Suprapubic skin (tissue), 4 donors: ENCODE measurements at places on chromosomes 7 and 10.
A peak's percentile ranks its signal among the peaks of the same experiment; 100 is the strongest.

DNA sequence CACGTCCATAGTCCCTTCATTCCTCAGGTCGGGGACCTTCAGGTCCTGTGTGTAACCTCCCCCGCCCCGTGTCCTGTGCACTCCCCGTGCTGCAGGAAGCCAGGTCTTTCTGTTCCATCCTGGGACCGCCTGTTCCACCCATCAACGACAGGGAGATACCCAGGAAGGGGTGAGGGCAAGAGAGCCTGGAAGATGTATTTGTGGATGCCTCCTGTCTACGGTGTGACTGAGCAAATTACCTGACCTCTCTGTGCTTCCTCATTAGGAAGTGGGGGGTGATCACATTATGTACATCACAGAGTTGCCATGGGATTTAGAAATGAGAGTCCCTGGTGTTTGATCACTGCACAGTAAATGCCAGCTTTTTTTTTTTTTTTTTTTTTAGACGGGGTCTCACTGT lies 46.3 kb downstream of the GRID2IP start:
- DNase-seq = no peak

DNA sequence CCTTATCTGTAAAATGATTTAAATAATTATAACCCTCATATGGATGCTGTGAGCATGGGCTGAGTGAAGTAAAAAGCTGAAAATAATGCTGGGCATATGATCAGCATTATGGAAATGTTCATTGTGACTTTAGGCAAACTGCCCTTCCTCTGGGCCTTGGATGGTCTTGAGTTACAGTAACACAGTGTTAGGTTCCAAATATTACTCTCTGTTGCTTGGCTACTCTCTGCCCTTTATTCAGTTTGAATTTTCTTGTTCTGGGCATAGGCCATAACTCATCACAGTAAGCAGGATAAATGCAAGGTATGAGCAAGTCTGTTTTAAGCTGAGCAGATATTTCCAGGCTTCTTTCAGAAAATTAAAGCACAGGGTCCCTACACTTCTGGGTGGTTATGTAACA lies 868.0 kb downstream of the KCNMA1 start:
- DNase-seq = no peak

DNA sequence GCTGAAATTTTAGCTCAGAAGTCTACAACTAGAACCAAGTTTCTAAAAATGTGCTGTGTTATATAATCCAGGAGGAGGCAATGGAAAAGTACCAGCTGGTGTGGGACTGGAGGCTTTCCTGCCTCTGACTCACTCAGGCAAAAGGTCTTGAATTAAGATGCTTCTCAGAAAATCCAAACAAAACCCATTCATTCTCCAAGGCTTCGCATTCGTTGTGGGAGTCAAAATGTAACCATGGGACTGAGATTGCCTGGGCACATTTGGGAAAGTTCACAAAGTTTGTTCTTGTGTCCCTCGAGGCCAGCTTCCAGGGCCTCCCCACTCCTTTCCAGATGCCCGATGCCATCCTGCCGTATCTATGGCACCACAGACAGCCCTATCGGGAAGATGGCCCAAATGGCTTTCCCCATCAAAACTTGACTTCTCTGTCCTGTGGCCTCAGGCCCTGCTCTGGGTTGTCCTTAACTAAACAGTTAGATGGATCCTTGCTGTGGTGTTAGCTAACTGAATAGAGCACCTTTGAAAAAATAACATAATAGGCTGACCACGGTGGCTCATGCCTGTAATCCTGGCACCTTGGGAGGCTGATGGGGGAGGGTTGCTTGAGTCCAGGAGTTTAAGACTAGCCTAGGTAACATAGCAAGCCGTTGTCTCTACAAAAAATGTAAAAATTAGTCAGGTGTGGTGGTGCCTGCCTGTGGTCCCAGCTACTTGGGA lies 180.5 kb downstream of the PFKFB3 start:
- DNase-seq = no peak

- no peak for DNase-seq
Measured at GRCh38 chr7:44265728-44266127, 59.7 kb downstream of the CAMK2B start.

DNA sequence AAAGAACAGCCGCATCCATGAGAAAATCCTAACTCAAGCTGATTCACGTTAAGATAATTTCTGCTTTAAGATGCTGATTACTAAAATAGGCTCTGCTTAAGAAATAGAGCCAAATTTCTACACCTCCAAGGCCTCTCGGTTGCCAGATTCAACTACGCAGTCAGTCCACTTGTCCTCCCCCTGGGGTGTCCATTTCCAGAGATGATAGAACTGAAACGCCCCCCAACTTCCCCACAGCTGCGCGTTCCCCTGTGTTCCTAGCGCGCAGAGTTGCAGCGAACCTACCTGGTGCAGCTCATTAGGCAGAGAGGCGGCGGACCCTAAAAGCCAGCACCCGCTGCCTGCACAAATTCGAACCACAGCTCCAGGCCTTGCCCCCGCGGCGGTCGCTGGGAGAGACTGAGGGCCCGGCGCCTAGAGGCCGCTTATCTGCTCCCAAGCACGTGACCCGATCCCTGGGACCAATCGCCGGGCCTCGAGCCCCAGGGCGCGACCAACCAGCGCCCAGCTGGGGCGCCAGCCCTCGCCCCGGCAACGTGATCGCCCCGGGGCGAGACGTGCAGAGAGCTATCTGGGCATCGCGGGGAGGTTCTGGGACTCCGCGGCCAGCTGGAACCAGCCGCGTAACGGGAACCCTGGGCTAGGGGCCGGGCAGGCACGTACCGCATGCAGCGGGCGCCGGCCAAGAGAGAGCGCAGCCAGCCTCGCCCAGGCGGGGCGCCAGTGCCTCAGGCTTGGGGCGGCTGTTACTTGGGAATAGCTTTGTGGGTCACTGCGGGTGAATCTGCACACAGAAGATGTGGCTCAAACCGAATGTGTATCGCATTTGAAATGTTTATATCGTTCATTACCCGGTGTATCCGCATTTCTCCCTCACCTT lies at the start of gene PPP1R3C:
PPP1R3C (minus strand) TSS at position 401 of the 880 bp plus-strand sequence; CDS start at position 299, 102 bp downstream.
- peak; percentile 91 for DNase-seq

DNA sequence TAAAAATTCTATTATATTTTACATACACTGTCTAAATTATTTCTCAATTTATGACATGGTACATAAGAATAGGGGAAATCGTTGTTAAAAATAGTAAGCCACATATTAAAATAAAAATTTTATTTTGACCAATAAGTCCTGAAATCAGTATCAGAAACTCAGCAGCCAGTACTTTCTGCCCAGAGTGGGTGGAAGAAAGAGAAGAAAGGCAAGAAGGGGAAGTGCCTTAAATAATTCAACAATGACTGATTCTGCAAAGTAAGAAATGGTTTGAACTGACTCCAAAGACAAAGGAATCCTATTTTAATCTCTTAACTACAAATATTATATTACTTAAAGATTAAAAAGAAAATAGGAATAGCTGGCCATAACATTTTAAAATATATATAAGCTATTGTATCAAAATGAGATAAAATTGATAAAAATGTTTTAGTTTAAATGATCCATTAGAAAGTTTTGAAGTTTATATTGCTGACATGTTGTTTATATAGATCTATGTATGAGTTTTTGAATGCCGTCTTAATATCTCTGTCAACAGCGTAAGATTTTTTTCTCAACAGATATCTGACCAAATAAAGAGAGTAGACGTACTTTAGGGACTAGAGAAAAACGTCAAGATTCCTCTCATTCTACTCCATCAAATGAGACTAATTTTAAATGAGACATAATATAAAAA lies 30.2 kb upstream of the NRCAM start:
- no peak for DNase-seq

DNA sequence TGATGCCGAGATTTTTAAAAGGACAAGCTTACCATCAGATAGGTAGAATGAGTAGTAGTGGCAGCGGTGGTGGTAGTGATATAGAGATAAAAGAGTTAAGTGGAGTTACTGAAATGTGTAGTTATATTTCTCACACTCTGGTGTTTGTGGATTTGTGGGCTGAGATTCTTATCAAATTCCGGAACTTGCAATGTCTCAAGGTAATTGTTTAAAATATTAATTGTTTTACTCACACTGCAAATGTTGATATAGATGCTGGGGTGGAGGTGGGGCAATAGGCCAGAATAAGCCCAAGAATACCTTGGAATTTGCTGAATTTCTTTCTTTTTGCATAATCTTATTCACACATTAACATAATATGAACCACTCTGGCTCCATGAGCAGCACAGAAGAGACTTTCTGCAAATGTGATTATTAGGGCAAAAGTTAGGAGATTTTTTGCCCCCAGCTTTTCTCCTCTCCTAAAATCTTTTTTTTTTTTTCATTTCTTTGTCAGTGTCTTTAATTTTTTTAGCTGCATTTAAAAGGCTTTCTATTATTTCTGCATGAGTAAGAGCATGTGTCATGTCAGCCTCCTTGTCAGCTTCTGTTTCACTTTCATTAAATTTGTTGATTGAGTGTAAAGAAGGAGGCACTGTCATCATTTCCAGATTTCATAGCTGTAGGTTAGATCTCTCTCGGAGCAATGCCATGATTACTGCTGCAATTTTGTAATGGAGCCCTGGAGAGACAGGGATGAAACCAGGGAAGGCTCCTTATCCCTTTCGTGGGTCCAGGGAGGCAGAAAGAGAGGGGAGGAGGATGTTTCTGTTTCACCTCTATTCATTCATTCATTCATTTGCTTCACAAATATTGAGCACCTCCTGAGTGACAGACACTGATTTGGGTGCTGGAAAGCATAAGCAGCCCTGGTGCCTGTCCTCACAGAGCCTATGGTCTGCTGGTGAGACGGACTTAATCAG lies 13.1 kb upstream of the SGMS1 start:
- no peak for DNase-seq

- no peak for DNase-seq
Measured at GRCh38 chr10:51744235-51745000, 45.0 kb upstream of the CSTF2T start.

GRCh38 chr7:115889669-115889984 lies 140.9 kb downstream of the TFEC start:
- no peak for DNase-seq

- no peak for DNase-seq
Measured at GRCh38 chr7:110448918-110449317, 642.0 kb upstream of the LRRN3 start.

GRCh38 chr10:76631884-76632766 lies 1005.5 kb downstream of the KCNMA1 start:
- no peak for DNase-seq

DNA sequence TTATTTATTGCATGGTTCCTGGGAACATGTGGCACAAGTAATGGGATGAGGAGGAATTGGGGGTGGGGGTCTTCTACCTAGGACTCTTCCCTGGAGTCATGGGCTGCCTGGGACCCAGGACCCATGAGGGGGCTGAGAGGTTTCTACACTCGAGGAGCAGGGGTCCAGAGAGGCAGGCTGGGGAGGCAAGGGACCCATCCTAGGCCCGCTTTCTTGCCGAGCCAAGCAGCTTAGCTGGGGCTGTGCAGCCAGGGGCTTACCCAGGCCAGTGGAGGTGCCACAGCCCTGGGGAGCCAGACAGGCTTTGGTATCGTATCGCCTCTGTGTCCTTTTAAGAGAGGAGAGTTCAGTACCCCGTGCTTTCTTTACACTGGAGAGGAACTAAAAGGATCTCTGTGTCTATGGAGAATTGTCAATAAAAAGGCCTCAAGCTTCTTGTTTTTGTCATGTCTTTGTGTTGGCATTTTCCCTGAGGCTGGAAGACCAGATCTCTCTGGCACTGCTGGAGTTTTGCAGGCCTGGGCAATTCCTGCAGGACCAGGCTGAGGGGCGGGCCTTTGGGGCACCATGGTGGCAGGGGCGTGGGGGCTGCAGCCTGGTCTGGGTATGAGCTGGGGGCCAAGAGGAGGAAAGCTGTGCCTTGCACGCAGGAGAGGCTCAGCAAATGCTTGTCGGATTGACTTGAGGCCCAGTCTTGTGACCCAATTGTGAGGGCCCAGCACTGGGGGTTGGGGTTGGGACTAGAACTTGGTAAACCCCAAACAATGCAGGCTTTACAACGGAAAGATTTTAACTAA lies 11.1 kb downstream of the SFRP5 start:
- no peak for DNase-seq

DNA sequence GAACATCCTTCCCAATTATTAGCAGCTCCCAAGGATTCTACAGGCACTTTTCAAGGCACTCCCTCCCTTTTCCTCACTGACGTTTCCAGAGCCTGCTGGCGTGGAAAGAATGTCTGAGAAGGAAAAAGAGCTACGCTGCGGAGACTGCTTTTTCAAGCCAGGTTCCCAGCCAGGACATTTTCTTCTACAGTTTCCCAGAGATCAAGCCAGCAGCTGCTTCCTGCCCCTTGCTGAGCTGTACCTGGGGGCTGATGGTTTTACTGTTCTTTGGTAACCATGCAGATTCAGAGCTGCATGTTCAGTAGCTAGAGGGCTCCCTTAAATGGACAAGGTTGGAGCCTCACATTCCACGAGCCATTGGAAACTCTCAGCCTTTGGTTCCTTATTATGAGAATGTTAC lies 133.4 kb downstream of the EVX1 start:
- no peak for DNase-seq

DNA sequence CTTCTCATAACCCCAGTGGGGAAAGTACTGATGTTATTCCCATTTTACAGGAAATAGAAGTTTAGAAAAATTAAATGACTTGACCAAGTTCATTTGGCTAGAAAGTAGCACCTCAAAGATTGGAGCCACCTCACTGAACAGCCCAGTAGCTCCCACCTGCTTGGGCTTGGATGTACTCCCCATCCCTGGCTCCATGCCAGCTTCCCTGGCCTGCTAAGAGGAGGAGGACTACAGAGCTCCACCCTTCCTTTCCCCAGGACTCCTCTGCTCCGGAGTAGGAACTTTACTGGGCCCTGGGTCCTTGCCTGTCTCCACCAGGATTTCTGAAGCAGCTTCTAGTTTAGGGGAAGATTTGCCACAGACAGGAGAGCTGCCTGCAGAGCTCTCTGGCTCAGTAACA lies 3.1 kb downstream of the HPS6 start:
- no peak for DNase-seq

GRCh38 chr10:77960829-77961329 lies 34.3 kb upstream of the DLG5 start:
- DNase-seq = no peak

GRCh38 chr7:46360811-46361210 lies 439.7 kb upstream of the IGFBP3 start:
- DNase-seq = no peak

GRCh38 chr7:141884539-141885225 lies 31.5 kb upstream of the OR9A4 start:
- no peak for DNase-seq

DNA sequence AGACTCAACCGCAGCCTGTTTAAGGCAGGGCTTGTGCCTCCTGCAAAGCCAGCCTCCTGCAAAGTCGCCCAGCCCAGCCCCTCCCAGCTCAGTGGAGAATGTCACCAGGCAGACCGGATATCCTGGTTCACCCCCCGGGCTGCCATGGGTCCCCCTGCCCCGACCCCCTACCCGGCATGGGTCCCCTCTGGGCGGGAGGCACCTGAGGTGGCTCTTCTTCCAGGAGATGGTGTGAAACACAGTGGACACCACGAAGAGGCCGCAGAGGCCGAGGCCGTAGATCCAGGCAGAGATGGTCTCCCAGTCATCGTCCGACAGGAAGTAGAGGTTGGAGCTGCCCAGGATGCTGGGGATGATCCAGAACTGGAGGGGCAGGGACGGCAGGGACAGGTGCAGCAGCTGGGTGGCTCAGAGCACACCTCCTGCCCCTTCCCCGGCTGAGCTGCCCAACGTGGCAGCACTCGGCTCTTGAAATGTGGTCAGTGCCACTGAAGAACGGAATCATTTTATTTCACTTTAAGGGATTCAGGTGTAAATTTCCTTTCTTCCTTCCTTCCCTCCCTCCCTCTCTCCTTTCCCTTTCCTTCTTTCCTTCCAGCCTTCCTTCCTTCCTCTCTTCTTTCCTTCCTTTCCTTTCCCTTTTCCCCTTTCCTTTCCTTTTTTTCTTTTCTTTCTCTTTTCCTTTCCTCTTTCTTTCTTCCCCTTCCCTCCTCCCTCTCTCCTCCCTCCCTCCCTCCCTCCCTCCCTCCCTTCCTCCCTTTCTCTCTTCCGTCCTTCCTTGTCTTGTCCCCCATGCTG lies 36.7 kb upstream of the RADIL start:
- no peak for DNase-seq

- no peak for DNase-seq
Measured at GRCh38 chr10:112919721-112920120, 30.3 kb upstream of the TCF7L2 start.
